Colonic mucosa (tissue), 4 donors: ENCODE measurements at places on chromosomes 1 and 21.

GRCh38 chr1:72845381-72845780 lies 563.0 kb upstream of the NEGR1 start:
- DNase-seq, result no peak

DNA sequence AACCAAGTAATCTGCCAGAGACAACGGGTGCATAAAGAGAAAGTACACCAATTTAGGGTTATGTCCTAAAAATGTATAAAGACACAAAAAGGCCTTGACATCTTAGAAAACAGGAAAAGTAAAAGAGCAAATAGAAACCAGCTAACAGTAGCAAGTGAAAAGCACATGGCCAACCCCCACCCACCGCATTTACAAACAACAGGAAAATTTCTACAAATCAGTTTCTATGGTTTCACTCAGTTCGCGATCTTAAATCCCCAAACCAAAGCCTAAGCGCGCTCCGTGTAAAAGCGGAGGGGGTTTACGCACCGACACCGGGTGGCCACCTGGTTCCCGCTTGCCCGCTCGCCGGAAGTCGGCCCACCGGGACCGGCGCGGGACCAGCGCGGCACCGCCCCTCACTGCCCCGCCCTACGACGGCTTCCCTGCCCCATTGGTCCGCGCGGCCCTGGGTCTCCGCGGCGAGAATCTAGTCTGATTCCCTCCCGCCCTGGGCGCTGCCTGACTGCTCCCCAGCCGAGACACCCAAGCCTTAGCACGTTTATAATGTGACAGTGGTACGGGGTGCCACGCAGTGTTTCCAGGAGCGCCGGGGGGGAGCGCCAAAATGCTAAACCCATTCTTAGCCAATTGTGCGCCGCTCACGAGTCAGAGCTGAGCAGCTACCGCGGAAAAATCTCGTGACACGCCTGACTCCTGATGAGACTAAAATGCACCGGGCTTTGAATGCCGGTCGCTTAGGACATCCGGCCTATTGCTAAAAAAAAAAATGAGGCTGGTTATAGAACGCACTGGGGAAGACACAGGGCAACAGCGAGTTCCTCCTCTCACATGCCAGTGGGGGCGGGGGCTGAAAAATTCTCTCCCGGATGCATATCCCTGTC lies at the start of gene GART:
Gene GART, minus strand, starts transcription at position 362 of the 884 bp plus-strand sequence. CDS start 2,802 bp downstream, outside the sequence.
- DNase-seq, result peak; percentile 91

GRCh38 chr1:204265665-204266064 lies 51.9 kb upstream of the GOLT1A start:
- peak; percentile 43 for DNase-seq

DNA sequence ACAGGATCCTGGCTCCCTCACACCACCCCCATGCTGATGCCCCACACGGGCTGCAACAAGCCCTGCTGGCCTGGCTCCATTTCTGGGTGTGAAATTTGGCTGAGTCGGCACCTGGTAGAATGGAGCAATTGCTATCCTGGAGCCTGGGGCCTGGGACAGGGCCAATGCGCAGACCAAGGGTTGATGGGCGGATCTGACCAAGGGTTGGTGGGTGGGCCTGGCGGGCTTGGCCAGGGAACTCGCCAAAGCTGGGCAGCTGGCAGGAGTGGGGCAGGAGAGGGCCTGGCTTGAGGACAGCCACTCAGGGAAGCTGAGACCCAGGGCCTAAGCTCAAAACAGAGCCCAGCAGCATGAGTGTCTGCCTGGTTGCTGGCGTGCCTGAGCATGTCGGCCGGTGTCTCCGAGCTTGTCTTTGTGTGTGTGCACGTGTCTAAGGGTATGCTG lies 70.9 kb upstream of the POU3F1 start:
- no peak for DNase-seq

GRCh38 chr1:163674236-163674635 lies 352.5 kb downstream of the NUF2 start:
- no peak for DNase-seq

DNA sequence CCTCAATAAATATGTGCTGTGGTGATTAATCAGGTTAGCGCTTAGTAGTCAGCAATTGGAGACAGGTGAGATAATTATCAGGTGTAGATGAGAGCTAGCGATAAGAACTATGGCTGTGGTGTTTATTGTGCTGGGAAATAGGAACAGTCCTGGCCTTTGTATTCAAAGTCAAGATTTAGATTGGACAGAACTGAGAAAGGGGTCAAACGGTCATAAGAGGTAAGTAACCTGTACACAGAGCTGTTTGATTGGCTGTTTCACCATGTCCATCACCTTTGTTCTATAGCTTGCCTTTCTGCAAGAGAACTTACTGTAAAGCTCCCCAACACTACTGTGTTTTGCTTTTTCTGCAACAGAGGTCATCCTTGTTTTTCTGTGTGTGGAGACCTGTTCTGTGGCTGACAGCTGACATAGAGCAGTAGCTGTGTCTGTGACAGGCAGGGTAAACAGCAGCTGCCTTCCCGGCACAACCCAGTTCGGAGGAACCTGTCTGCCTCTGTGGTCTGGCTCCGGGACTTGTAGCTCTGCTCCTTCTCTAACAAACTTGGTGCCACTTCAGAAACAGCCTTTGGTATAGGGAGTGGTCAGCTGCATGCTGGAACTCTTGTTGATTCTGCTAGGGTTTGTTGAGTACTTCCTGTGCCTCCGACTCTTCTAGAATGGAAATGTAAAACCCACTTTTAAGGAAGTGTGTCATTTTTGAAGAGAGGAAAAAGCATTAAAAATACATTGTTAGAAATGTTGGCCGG lies 21.1 kb upstream of the CDC42 start:
- no peak for DNase-seq

GRCh38 chr1:168835176-168835575 lies 106.2 kb upstream of the DPT start:
- DNase-seq, result no peak

DNA sequence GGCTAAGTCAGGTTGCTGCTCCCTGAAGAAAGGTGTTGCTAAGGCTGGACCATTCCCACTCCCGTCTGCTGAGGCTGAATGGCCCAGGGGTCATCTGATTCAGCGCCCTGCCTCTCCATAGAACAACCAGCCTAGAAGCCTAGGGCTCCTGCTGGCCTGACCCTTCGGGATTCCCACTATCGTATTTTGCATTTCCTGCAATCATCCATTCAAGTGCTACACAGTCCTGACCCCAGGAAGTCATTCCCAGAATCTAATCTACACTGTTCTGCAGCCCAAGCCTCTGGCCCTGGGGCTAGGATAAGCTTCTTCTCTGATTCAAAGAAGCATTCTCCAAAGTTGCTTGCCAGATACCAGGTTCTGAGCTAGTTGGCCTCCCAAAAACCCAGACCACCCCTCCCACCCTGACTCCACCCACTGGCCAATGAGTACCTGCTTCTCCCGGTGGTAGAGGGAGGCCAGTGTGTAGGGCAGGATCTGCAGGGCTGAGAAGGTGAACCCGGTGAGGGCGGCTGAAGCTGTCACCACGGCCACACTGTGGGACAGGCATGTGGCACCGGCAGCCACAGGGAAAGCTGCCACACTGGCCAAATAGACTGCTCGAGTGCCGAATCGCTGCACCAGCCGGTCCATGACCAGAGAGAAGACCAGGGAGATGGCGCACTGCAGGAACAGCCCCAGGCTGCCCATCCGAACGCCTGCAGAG lies 18.7 kb downstream of the SLC45A3 start:
- no peak for DNase-seq

DNA sequence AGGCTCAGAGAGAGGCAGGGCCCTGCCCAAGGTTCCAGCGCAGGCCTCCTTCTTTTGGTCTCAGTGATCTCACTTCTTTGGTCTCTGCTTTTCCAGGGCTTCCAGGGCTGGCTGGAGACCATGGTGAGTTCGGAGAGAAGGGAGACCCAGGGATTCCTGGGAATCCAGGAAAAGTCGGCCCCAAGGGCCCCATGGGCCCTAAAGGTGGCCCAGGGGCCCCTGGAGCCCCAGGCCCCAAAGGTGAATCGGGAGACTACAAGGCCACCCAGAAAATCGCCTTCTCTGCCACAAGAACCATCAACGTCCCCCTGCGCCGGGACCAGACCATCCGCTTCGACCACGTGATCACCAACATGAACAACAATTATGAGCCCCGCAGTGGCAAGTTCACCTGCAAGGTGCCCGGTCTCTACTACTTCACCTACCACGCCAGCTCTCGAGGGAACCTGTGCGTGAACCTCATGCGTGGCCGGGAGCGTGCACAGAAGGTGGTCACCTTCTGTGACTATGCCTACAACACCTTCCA lies 7.7 kb downstream of the C1QB start:
- DNase-seq, result no peak

DNA sequence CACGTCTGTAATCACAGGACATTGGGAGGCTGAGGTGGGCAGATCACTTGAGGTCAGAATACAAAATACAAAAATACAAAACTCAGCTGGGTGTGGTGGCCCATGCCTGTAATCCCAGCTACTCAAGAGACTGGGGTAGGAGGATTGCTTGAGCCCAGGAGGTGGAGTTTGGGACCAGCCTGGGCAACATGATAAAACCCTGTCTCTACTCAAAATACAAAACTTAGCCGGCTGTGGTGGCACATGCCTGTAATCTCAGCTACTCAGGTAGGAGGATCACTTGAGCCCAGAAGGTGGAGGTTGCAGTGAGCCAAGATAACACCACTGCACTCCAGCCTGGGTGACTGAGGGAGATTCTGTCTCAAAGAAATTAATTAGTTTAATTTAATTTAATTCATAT lies 6.5 kb upstream of the ITLN1 start:
- no peak for DNase-seq

DNA sequence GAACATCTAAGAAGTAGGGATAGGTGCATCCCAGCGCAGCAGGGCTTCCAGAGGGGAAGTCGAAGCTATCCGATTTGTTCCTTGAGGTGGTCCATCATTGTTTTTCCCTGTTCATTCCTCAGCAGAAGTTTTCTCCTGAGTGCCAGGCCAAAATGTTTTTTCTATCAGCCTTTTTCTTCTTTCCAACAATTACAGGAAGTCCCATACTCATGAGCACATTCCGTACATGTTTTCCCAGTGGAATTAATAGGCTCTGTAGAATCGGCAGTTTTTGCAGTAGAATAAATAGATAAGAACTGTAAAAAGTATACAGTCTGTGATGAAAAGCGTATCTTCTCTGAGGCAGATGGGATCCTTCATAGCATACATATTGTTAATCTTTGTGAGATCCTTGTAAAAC lies 24.8 kb downstream of the CD101 start:
- no peak for DNase-seq

GRCh38 chr21:22535630-22536029 lies 1537.4 kb downstream of the NCAM2 start:
- no peak for DNase-seq

GRCh38 chr1:145711213-145711651 lies 4.1 kb upstream of the PDZK1 start:
- peak; percentile 25 for DNase-seq

- no peak for DNase-seq
Observed at GRCh38 chr1:50975436-50975835, 5.4 kb downstream of the CDKN2C start.

GRCh38 chr21:37032877-37033471 lies 26.5 kb downstream of the RIPPLY3 start:
- no peak for DNase-seq

- DNase-seq, result no peak
Observed at GRCh38 chr1:205216588-205216987, 5.1 kb upstream of the DSTYK start.

DNA sequence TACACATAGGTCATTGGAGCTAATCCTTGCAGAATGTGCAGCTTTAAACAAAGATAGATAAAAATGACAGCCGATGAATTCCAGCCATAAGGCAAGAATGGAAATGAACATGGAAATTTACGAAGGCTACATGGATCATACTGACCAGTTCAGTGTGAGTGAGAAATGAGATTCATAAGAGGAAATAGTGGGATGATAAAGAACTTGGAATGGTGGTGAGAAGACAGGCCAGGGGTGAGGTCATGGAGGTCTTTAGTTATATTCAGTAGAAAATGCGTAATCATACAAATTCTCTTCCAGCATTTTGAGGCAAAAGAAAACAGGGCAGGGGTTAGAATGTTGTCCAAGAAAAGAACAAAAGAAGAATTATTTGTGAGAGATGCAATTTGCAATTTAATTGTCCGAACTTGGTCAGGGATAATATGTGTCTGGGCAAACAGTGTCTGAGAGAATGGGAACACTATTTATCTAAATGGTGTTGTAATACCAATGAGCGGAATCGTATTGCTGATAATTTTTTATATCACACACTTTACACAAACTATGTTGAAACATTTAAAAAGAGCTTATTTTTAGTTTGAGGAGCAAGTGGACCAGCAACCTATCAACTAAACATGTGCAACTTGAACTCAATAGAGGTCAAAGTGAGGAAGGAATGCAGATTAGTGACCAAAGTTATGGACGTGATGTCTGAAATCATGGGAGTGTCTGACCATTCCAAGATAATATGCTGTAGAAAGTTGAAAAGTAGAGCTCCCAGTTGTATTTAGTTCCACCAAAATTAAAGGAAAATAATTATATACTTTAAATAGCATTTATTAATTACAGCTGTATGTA lies 739.0 kb upstream of the NCAM2 start:
- no peak for DNase-seq

- no peak for DNase-seq
Observed at GRCh38 chr1:52636721-52637695, 4.0 kb downstream of the SHISAL2A start.

DNA sequence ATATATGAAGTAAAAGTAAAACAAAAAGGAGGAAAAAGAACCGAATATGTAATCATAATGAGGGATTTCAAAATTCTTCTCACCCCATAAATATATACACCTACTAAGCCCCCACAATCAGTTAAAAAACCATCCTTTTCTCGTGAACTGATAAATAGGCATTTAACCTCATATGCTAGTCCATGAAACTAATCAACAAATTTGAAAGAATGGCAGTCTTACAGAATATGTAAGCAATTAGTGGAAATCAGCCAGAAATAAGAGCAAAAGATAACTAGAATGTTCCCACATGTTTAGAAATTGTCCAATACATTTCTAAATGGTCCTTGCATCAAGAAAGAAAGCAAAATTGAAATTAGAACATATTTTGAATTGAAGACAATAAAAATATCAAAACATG lies 849.4 kb upstream of the CXADR start:
- no peak for DNase-seq

DNA sequence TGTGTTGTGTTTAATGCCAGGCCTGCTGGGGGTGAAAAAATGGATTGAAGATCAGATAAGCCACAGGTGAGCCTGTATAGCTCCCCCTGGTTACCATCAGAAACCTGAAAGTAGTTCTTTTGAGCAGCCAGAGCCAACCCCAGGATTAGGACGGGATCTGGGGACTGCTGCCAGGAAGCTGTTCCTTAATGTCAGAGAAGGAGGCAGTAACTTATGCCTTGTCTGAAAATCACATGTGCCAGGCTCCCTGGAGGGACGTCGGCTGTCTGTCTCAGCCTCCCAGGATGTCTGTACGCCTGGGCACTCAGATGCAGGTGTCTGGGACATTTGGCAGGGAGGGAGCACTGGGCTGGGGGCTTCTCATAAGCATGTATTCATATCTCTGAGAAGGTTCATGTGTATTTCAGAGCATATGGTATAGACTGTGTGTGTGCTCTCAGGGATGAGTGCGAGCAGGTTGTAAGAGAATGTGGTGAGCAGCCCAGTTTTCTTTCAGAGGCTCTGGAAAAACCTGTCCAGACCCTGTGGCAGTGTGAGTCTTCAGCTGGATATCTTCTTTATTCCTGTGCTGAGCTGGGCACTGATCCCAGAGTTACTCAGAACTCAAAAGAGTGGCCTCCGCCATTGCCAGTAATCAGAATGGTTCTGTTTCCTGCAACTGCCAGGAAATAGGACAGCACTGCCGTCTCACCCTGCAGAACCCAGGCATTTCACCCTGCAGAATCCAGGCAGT lies 2.8 kb downstream of the FAM43B start:
- DNase-seq, result no peak
